Uterus (tissue), 4 donors: ENCODE measurements at places on chromosomes 7 and 10. TPM values are rescaled to one million over a fixed set of nuclear protein-coding genes. Genes with fewer than 3 reads are reported as not detected.

GRCh38 chr7:138317044-138317596 lies 142.9 kb upstream of the TRIM24 start:
- DNase-seq, result no peak

DNA sequence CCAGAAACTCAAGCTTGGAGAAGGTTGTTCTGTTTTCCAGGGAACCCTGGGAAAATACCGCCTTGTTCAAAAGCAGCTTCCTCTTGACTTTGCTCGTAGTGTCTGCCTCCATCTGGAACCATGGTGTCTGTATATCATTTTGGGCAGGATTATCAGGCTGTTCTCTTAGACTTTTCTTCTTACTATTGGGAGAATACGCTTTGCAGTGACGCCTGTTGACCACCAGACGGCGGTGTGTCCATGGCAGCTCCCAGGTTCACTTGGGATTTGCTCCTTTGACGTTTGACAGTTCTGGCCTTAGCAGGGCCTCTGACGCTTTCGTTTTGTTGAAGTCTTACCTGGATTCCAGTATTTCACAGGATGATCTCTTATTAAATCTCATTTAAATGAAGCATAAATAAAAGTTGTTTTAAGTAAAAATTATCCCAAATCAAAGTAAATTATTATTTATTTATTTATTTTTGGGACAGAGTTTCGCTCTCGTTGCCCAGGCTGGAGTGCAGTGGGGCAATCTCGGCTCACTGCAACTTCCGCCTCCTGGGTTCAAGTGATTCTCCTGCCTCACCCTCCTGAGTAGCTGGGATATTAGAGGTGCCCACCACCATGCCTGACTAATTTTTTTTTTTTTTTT lies 41.8 kb upstream of the GJD4 start:
- DNase-seq, result peak; percentile 58

- no peak for DNase-seq
These were observed 757.7 kb downstream of the GRM8 start for GRCh38 chr7:126495001-126495400.

GRCh38 chr7:1729773-1730172 lies 59.7 kb downstream of the ELFN1 start:
- DNase-seq, result no peak

GRCh38 chr7:151062399-151063211 lies 3.2 kb downstream of the SLC4A2 start:
- peak; percentile 47 for DNase-seq

GRCh38 chr10:131973160-131973951 lies 8.4 kb downstream of the BNIP3 start:
- DNase-seq, result no peak

DNA sequence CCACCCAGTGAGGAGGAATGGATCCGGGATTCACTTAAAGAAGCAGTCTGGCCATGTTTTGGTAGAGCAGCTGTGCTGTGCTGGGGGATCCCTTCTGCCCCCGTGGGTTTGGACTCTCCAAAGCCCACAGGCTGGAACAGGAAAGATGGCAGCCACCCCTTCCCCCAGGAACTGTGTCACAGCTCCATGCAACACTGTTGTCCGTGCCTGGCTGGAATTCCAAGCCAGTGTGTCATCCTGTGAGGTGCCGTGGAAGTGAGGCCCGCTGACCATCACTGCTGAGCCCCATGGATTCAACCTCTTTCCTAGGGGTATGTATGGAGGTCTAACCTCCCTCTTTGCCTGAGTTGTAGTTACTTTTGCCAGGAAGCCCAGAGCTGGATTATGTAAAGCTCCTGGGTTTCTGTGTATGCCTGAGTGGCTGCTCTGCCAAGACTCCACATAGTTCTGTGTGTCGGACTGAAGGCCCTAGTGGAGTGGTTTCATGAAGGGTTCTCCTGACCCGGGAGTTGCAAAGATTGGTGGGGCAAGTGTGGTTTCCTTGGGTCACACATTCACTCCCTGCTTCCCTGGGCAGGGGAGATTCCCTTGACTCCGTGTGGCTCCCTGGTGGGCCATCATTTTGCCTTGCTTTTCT lies 35.1 kb upstream of the PCGF5 start:
- DNase-seq, result no peak

GRCh38 chr10:62092301-62093030 lies 176.2 kb downstream of the RTKN2 start:
- DNase-seq, result no peak

- DNase-seq, result no peak
These were observed 83.6 kb downstream of the GRB10 start for GRCh38 chr7:50699143-50699542.

DNA sequence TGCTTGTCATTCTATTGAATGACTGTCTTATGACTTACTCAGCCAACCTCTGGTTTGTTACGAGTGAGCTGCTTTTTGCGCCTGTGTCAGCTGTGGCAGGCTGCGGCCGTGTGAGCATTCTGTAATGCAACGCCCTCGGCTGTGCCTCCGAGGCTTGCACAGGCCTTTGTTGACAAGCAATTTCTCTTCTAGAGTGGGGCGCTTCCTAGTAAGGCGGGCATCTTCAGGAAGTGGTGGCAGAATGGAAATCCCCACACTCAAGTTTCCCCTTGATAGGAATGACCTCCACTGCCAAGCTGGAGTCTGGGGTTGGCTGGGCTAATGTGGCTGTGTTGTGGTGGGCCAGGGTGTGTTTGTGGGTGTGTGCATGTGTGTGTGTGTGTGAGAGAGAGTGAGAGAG lies 20.2 kb upstream of the TMEM178B start:
- DNase-seq, result no peak

- DNase-seq, result no peak
These were observed 129.5 kb upstream of the PCGF5 start for GRCh38 chr10:91090761-91091529.

DNA sequence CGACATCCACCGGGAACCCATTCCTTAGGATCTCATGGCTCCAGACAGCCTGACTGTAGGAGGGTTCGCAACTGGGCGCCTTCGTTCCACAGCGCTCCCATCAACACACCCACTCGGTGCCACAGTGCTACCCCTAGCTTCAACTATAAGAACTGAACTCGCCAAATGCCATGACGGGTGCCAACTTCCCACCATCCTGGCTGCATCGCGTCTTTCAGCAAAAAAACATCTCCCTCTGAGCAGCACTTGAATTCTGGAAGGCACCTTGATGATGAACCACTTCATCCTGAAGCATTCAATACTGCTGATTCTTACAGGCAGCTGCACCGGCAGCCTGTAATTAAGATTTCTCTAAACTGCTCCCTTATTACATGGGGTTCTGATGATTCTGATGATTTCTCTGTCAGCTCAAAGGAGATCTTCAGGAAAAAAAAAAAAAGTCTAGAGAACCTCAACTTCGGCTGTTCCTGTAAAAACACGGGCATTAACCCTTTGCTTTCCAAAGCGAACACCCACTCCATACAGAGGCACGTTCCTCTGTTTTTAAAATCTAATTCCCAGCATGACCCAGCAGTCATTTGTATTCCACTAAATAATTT lies 1.3 kb downstream of the CYTH3 start:
- DNase-seq, result peak; percentile 50

DNA sequence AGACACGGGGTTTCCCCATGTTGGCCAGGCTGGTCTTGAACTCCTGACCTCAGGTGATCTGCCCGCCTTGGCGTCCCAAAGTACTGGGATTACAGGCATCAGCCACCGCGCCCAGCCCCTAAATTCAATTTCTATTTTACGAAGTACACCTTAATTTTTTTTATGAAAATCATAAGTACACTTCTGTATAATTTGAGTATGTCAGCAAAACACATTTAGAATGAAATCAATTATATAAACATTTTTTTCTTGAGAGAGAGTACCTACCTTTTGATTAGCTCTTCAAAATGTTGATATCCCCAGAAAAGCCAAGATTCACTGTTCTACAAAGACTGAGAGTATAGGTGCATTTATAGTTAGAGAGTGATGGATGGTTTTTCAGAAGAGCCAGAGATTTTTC lies 20.5 kb upstream of the ITGA8 start:
- DNase-seq, result no peak

DNA sequence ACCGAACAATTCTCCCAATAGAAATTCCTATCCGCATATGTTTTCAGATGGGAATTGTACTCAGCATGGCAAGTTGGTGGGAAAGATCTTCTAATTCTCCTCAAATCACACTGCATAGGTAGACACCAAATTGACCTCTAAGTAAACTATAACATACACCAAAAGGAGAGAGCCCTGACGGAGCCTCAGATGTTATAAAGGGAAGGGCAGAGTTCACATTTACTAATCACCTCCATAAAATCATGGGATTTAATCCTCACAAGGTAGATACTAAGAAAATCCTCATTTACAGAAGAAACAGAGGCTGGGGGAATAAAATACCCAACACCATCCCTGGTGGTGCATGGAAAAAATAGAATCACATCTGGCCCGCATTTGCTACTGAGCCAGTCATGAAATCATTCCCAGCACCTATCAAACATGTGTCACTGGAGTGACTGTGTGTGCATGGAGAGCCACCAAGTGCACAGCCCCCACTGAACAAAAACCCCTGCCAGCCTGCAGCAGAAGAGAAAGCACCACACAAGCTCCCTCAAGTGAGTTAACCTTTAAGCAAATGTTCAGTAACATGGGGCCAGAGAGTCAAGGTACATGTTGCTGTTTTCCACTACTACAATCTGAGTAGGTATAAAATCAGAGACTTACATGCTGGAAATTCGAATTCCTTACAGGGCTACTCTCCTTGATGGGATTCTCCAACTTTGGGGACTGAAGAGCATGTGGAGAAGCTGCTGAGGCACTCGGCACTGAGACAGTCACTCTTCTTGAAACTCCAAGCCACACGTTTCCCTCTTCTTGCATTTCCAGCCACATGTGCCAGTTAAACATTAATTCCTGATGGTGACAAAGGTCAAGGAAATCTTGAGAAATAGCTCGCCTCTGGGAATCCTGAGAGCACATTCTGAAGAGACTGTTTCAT lies at the start of gene DDC:
TSS of gene DDC (minus strand) at position 766 of the 919 bp plus-strand sequence. CDS start 21,320 bp downstream, outside the sequence.
- no peak for DNase-seq

DNA sequence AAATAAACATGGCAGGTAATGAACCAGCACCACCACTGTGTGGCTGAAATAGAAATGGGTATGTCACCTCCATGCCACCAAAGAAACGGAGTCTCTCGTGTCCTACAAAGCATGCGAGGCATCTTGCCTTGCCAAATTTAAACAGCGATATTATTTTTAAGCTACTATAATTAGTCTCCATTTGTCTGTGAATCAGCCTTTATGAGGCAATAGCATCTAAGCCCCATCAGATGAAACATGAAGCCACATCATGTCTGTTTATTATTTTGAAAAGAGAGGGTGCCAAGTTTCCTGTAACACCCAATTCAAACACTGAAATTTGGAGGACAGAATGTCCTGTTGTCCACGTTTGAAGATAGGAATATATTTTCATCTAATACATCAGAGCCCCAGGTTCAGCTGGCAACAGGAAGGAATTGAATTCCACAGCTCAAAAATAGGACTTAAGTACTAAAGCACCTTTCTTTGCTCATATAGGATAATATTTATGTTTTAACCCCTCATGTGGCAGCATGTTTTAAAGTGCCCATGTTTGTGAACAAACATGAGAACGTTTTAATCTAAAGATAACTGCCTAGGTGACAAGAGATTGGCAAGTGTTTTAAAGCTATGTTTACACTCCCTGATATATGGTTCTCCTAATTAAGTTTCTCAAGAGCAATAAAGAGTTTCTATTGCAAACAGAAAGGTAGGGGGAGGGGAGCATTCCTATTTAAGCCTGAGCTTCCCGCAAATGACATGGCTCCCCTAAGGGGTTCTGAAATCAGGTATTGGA lies 86.8 kb downstream of the SORBS1 start:
- DNase-seq, result peak; percentile 59

DNA sequence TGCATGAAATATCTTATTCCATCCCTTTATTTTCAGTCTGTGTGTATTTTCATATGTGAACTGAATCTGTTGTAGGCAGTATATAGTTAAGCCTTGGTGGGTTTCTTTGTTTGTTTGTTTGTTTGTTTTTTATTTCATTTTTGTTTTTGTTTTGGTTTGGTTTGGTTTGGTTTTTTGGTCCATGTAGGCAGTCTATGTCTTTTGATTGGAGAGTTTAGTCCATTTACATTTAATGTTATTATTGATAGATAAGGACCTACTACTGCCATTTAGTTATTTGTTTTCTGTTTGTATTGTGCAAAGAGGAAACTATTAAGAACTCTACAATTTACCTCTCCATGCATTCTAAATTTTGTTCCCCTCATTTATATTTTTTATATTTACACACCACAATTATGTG lies 695.9 kb upstream of the GRM3 start:
- no peak for DNase-seq

DNA sequence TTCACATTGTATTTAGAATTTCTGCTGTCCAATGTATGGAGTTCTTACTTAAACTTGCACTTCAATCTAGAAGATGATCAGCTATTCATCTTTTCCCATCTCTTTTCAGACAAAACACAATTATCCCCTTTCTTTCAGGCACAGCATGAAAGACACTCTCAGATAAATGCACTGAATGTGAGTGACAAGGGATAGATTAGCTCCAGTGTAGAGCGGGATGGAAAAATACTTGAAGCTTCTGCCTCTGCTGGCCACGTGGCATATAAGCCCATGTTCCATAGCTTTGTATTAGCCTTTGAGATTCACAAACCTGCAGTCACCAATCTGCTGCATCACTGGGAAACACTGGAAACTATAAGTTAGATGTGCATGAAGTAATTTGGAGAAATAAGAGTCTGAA lies 162.2 kb upstream of the FAM3C start:
- no peak for DNase-seq

- DNase-seq, result no peak
These were observed 66.7 kb downstream of the ARL4A start for GRCh38 chr7:12754179-12754578.

DNA sequence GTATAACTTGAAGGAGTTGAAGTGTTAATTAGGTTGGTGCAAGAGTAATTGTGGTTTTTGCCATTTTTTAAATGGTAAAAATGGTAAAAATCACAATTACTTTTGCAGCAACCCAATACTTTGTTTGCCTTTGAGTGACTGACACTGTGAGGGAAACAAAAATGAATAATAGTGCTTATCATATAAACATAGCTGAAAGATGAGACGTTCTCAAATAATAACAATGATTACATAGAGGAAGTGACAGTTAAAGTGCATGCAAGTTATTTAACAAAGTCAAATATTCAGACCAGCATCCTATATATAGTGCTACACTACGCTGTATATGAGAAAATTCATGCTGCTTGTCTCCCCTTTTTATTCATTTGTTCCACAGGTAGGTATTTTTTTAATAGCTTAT lies 4.7 kb upstream of the HBP1 start:
- no peak for DNase-seq

- DNase-seq, result no peak
These were observed 77.2 kb upstream of the PALS2 start for GRCh38 chr7:24496036-24496435.

- no peak for DNase-seq
These were observed 145.6 kb upstream of the SEMA3C start for GRCh38 chr7:81064426-81064825.

The FZD8 gene
- total RNA-seq, result 2.6 TPM

The VWDE gene
- total RNA-seq, result 23.2 TPM

The PLEKHS1 gene
- total RNA-seq, result not detected

The HACD1 gene
- 48.9 TPM for total RNA-seq

The SOSTDC1 gene
- not detected for total RNA-seq

The MXI1 gene
- total RNA-seq, result 52.9 TPM

The WDFY4 gene
- 2.0 TPM for total RNA-seq

The PRKCQ gene
- not detected for total RNA-seq

The DCLRE1A gene
- total RNA-seq, result 16.1 TPM

The C1QL3 gene
- total RNA-seq, result not detected

The MBL2 gene
- not detected for total RNA-seq

The UPK3BL2 gene
- 1.8 TPM for total RNA-seq
